ENCODE measurements at places on chromosomes 5 and 9.
A peak's percentile ranks its signal among the peaks of the same experiment; 100 is the strongest.

DNA sequence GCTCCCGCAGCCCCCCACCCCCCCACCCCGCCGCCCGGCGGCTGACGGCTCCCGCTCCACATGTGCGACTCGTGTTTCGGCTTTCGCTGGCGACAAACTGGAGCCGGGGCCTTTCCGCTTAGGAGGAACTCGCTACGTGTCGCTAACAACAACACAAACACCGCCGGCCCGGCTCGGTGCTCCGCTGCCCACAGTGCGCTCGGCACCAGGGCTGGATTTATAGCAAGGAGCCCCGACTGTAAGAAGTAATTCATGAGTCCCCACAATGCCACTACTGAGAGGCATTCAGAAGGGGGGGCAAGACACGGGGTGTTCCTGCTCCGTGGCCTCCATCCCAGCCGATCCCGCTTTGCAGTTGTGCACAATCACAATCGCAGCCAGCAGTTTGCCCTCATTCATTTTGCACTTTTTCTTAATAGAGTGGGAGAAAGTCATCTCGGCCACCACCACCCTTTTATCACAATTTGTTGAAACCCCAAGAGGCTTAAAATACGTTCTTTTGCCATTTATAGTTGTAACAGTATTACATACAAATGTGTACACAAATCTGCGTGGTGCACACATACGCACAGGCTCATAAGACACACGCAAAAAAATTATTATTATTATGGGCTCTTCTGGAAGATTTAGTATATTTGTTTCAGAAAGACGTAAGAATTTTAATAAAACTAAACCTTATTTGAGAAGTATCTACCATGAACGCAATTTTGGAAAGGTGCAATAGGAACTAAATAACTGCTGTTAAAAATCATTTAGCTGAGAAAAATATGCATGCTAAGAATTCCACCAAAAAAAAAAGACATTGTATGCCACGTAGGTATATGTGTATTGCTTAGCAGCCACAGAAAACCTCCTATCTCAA lies 48.1 kb downstream of the EBF1 start:
- no peak for DNase-seq

- DNase-seq: no peak
These were observed 7.5 kb upstream of the CCDC69 start for GRCh38 chr5:151231359-151231758.

DNA sequence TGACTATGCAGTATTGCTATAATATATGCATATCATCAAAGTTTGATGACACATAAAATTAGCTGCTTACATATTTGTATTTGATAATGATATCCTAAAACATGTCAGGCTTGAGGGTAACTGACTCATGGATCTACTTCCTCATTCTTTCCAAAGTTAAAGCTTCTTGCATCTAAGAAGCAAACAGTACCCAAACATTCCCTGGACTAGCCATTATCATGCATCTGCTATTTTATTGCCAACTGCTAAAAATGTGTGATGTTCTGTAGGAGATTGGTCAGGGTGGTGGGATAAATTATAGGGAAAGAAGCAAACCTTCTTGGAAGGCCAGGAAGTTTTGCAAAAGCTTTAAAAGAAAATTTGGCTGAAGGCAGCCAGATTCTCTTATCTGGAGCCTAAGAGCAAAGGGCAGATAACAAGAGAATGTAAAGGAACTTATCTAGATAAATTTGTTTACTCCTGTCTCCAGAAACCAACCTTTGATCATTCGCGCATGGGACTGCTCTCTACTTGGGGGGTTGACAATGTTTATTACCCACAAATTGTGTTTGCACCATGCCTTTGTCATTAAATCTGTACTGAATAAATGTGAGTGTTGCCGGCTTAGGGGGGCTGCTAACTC lies 604.1 kb upstream of the TLE4 start:
- DNase-seq: no peak

GRCh38 chr9:96417661-96418082 lies 498 bp downstream of the ZNF367 start:
- no peak for DNase-seq

GRCh38 chr5:160197341-160198144 lies 31.8 kb upstream of the FABP6 start:
- DNase-seq: no peak

DNA sequence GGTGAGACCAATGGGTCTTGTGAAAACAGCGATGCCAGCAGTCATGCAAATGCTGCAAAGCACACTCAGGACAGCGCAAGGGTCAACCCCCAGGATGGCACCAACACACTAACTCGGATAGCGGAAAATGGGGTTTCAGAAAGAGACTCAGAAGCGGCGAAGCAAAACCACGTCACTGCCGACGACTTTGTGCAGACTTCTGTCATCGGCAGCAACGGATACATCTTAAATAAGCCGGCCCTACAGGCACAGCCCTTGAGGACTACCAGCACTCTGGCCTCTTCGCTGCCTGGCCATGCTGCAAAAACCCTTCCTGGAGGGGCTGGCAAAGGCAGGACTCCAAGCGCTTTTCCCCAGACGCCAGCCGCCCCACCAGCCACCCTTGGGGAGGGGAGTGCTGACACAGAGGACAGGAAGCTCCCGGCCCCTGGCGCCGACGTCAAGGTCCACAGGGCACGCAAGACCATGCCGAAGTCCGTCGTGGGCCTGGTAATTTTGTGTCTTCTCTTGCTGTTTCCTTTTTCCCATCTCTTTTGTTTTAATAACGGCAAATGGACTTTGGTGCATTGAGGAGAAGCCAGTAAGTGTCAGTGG lies 98.0 kb downstream of the EHMT1 start:
- no peak for DNase-seq

GRCh38 chr5:76927961-76928360 lies 24.9 kb upstream of the CRHBP start:
- DNase-seq: no peak

DNA sequence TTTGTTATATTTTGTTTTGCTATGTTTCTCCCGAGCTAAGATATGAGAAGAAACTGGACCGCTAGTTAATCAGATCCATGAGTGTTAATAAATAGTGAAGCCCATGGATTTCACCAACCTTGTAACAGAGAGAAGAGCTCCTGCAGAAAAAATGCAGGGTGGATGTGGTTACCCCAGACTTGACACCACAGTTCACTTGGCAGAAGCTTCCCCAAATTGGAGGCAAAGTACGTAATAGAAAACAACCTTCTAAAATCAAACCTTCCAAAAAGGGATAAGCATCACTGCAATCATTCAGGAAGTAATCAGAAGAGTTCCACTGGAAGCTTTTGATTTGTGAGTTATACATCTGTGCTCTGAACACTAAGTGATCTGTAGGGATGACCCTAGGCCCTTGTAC lies 267.5 kb downstream of the ACTL7B start:
- DNase-seq: no peak

- DNase-seq: no peak
These were observed 97.0 kb downstream of the DRD1 start for GRCh38 chr5:175347027-175347426.

- DNase-seq: no peak
These were observed 4.2 kb downstream of the DNAJA1 start for GRCh38 chr9:33029231-33029786.

DNA sequence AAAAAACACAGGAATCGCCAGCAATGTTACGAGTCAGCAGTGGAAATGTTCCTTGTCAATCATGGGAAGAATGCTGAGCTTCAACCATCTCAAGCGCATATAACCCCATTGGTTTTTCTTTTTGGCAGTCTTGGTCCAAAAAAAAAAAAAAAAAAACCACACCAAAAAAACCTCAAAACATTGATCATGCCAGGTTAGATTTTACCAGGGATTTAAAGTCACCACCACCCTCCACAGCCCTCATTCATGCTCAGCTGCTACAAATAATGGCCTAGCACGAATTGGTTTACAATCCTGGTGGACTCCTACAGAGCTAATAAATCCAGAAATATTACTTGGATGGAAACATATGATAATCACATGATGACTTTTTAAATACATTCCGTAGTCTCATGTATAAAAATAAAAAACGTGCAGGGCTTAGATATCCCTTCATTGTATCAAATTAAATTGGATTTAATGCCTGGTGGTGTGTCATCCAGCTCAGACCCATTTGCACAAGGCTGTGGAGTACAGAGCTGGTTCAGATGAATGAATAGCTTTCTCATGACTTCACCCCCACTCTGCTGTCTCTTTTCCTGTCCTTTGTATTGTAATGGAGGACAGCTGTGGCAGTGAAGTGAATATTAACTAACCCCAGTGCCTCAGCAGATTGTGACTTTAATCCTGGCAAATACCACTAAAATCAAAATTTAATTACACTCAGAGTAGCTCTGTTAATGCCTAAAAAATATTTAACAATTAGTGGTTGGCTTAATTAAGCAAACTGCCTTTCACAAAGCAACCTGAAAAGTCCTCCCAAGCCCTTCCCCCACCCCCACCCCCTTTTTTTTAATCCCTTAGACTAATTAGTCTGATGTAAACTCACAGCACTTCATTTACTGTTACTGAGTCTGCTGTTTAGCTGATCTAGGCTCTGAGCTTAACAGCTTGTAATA lies 626.5 kb upstream of the ZNF608 start:
- DNase-seq: peak; percentile 89

DNA sequence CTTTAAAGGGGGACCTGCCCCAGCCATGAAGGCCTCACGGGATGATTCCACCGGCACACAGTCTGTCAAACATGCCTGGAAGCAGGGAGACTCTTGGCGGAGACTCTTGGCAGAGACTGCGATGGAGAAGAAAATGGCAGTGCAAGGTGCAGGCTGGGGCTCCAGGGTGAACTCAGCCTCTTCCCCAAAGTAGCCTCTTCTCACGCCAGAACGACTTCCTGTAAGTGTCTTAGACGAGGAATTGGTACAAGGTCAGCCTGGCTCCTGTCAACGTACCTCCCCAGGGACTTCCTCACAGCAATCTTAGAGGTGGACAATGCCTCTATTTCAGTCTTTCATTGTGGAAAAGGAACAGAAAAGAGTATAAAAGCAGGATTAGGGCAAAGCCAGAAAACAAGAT lies 109.3 kb downstream of the UGCG start:
- DNase-seq: no peak

DNA sequence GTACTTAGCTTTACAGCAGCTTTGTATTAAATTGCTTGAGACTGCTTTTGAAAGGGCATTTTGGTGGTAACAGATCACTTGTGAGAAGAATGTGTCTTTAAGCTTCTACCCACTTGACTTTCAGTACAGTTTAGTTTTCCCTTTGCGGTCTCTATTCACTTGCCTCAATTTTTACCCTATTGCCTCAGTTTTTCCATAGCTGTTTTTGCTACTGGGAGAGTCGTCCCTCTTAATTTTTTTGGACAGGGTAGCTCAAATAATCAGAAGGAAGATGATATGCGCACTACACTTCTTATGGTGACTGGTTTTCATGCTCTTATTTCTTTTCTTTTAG lies 18.8 kb downstream of the UGCG start:
- no peak for DNase-seq

- no peak for DNase-seq
These were observed 81.1 kb downstream of the PHF2 start for GRCh38 chr9:93657331-93658111.

GRCh38 chr5:125530833-125531615 lies 784.6 kb upstream of the ZNF608 start:
- DNase-seq: no peak

DNA sequence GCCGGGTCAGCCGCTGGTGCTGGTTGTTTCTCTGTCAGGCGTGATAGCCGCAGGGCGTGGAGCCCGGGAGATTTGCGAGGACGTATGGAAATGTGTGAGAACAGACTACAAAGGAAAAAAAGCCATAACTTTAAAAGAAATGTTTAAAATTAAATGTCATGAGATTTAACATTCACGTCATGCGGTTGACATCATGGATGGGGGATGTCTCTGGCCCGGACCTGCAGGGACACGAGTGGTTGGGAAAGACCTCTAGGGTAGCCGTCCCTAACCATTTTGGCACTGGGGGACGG lies 643 bp upstream of the RNF130 start:
- DNase-seq: no peak

GRCh38 chr5:149242339-149242738 lies 29.3 kb upstream of the AFAP1L1 start:
- DNase-seq: no peak

- DNase-seq: no peak
These were observed 328.3 kb downstream of the GLIS3 start for GRCh38 chr9:3971391-3972082.

DNA sequence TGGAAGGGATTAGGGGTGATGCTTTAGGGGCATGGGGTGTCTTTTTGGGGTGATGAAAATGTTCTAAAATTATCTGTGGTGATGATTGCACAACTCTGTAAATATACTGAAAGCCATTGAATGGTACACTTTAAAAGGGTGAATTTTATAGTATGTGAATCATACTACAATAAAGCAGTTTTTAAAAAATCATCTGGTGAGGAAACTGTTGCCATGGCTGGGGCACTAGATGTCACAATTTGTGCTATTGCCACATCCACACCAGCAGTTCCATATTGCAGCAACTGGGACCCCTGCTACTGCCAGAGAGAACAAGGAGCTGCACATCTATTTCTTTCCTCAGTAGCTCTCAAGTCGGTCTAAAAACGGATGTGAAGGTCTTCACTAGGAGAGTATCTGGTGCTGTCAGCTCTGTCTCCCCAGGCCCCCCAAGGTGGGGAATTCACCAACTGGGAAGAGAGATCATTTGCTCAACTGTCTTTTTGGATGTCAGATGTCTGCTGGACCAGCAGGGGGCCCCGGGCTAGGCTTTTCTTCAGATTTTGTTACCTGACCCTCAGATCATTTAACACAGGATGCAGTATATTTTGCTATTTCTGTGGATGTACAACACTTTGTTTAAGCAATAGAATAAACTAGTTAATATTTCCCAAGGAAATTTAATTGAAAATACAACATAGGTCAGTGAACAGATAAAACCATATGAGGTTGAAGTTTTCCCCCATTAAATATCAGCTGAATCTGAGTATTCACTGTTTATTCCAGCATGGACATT lies 13.2 kb downstream of the CMYA5 start:
- DNase-seq: no peak

- no peak for DNase-seq
These were observed 13.2 kb upstream of the LRRC14B start for GRCh38 chr5:178110-178509.

GRCh38 chr9:130196643-130197042 lies 24.4 kb downstream of the NCS1 start:
- DNase-seq: no peak

DNA sequence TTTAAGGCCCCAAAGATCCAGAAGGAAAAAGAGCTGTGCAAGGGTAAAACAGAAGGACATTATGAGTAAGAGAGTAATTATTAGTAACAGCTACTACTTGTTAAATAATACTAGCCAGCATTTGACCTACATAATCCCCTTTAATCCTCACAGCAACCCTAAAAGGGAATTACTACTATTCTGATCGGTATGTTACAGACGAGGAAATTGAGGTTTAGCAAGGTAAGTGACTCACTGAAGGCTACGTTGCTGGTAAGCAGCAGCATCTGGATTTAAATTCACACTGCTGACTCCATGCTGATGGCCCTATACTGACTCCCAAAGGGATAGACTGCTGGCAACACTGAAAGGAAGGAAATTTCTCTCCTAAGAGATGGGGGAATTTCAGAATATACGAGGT lies 3.7 kb upstream of the FSD1L start:
- no peak for DNase-seq

GRCh38 chr9:134917431-134918373 lies at the start of gene FCN1:
Gene FCN1, minus strand, starts transcription at chr9:134917912. Its CDS starts 41 bp downstream, at chr9:134917871.
- DNase-seq: no peak

GRCh38 chr9:112570671-112571167 lies 84.1 kb downstream of the KIAA1958 start:
- DNase-seq: no peak

All from NCI-H1436 treated with DMSO at 0.1 percent for 48 hours (cell line).